ENCODE measurements at places on chromosomes 7 and 10.
A peak's percentile ranks its signal among the peaks of the same experiment; 100 is the strongest.

DNA sequence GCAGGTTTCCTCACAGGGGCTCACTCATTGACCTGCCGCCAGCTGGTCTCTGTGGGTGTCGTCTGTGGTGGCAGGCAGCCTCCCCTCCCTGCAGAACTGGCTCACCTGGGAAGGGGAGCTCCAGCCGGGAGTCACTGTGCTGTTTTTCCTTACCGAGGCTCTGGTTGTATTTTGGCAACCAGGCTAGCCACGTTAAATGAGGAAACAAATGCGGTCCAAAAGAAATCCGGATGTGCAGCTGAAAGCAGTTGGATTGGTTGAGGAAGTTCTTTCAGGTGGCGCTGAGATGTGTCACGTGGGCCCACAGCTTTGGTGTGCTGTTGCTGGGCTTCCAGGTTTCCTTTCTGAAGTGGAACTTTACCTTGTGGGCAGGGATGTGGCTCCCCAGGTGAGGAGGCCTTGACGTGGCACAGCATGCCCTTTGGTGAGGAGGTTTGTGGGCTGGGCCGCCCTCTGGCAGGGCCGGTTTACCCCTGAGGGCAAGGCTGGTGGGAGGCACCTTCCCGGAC lies 14.2 kb downstream of the MTURN start:
- no peak for DNase-seq
- no peak overlapping the region for H3K27ac ChIP-seq
- no peak overlapping the region for H3K4me3 ChIP-seq
- H3K27me3 ChIP-seq = no peaks in the 10 kb centered on the region

GRCh38 chr7:101172854-101173751 lies 7.0 kb downstream of the NAT16 start:
- H3K27ac ChIP-seq = no peak overlapping the region
- peaks cover 59% of the 10 kb centered on the region for H3K27me3 ChIP-seq
- H3K4me1 ChIP-seq = peaks cover 39% of the 10 kb centered on the region
- DNase-seq = peak; percentile 83
- no peaks in the 10 kb centered on the region for H3K36me3 ChIP-seq

DNA sequence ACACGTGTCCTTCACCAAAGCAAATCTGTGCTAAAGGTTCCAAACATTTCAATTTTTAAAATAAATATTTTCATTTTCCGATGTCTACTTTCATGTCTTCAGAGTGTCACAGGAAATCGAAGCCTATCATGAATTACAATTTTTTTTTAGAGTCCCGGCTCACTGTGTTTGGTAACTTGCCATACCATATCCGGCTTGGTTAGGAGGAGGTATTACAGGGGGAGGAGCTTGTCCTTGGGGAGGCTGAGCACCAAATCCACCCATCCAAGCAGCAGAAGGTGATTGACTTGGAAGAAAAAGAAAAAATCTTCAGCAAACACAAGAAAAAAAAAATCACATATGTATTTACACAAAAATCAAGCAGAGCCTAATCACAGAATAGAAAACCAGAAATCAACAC lies 21.3 kb downstream of the TIAL1 start:
- peaks cover 6% of the 10 kb centered on the region for H3K4me1 ChIP-seq
- no peak overlapping the region for H3K4me3 ChIP-seq

GRCh38 chr7:94231305-94231704 lies 163.4 kb upstream of the COL1A2 start:
- no peaks in the 10 kb centered on the region for H3K27me3 ChIP-seq
- H3K4me1 ChIP-seq = peaks cover 22% of the 10 kb centered on the region
- H3K27ac ChIP-seq = no peak overlapping the region
- H3K4me3 ChIP-seq = no peak overlapping the region

GRCh38 chr7:80584778-80585177 lies 53.7 kb upstream of the CD36 start:
- H3K27me3 ChIP-seq = no peaks in the 10 kb centered on the region
- no peak for DNase-seq
- H3K4me3 ChIP-seq = no peak overlapping the region
- H3K36me3 ChIP-seq = no peaks in the 10 kb centered on the region
- no peaks in the 10 kb centered on the region for H3K4me1 ChIP-seq
- no peak overlapping the region for H3K27ac ChIP-seq

DNA sequence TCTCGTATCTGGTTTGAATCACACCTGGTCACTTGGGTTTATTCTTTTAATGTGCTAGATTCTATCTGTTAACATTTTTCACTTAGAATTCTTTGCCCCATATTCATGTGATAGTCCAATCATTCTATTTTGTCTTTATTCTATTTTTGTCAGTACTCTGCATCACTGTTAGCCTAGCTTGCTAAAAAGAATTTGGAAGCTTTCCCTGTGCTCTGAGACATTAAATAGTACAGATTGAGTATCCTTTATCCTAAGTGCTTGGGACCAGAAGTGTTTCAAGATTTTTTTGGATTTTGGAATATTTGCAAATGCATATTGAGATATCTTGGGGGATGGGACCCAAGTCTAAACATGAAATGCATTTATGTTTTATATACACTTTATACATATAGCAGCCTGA lies 51.0 kb downstream of the RALA start:
- DNase-seq = no peak
- peaks cover 19% of the 10 kb centered on the region for H3K4me1 ChIP-seq
- H3K27ac ChIP-seq = no peak overlapping the region
- no peaks in the 10 kb centered on the region for H3K27me3 ChIP-seq
- no peak overlapping the region for H3K4me3 ChIP-seq
- H3K36me3 ChIP-seq = no peaks in the 10 kb centered on the region

All from A673 (cell line).